GM23248 (cell line): ENCODE measurements at places on chromosomes 2 and 18.

DNA sequence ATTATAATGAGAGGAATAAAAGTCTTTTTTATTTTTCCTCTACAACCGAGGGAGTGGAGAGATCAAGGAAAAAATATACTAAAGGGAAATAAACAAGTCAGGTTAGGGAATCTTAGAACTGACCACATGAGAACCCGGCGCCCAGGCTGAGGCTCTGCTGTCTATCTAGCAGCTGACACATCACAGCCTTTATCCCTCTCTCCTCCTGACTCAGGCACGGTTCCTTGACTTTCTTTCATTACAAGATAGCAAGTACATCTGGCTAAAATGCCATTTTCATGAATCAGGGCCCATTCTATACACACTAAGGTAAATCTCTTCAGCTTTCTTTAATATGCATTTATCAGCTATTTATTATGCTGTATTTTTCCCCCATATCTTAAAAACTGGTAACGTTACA, 296.0 kb downstream of the TMX3 start:
- peak; percentile 15 for DNase-seq

- no peak for DNase-seq
Measured at GRCh38 chr2:130852521-130853115, 15.9 kb downstream of the ARHGEF4 start.

- DNase-seq = no peak
Measured at GRCh38 chr2:155070489-155070888, 372.0 kb downstream of the KCNJ3 start.

DNA sequence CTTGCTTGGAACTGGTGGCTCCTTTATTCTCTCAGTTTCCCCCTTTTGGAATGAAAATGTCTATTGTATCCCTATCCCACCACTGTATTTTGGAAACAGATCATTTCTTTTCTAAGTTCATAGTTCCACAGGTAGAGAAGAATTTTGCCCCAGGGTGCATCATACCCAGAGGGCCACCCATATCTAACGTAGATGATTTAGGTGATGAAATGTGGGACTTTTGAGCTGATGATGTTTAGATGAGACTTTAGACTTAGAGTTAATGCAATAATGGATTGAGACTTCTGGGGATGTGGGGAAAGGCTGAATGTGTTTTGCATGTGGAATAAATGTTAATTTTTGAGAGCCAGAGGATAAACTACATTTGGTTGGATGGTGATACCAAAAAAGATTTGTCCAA, 107.9 kb upstream of the CYP26B1 start:
- DNase-seq = no peak

DNA sequence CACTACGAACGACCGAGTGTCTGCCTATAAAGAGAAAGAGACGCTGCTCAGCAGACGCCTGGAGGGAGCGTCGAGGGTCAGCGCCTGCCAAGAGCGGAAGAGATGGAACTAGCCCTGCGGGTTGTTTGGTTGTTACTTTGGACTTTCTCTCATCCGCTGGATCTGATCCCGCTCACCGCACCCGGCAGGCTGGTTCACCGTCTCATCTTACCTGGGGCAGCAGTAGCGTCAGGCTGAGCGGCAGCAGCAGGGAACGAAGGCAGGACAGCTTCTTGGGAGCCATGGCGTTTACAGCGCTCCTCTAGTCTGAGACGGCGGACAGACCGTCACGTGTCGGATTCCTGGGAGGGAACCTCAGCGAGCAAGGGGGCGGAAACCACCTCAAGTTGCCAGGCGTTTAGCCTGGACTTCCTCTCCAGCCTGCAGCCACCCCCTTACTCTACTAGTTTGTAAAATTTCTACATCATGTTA, 1.9 kb downstream of the GLB1L start:
- DNase-seq = no peak

DNA sequence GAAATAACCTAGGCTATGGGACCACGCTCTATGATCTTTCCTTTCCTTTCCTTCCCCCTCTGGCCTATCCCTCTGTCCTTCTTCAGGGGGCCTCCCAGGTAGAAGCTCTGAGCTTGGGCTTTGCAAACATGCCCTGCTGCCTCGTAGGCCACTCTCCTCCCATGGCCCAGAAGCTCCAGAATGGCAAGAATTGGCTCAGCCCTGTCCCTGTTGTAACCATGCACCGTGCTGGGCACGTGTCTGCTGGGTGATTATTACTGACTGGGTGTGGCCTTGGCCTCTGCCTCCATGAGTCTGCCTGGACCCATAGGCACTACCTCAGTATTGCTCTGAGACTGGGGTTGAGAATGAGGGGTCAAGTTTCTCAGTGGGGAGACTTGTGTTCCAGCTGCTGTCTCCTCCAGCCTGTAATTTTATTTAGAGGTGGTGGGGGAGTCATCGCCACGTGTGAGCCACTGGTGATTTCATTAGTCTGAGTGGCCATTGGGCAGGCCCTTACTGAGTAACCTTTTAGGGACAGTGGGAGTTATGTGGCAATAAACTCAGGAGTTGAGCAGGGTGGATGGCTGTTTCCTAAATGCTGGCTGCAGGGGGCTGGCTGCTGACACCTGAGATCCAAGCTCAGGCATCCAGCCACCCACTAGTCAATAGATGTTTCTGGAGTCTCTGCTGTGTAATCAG, 157.9 kb downstream of the CLIP4 start:
- peak; percentile 11 for DNase-seq

GRCh38 chr2:179726461-179727180, 134.8 kb downstream of the ZNF385B start:
- no peak for DNase-seq

GRCh38 chr2:103288696-103289095, 526.9 kb downstream of the TMEM182 start:
- no peak for DNase-seq

- no peak for DNase-seq
Measured at GRCh38 chr2:221705185-221705877, 133.2 kb upstream of the EPHA4 start.

DNA sequence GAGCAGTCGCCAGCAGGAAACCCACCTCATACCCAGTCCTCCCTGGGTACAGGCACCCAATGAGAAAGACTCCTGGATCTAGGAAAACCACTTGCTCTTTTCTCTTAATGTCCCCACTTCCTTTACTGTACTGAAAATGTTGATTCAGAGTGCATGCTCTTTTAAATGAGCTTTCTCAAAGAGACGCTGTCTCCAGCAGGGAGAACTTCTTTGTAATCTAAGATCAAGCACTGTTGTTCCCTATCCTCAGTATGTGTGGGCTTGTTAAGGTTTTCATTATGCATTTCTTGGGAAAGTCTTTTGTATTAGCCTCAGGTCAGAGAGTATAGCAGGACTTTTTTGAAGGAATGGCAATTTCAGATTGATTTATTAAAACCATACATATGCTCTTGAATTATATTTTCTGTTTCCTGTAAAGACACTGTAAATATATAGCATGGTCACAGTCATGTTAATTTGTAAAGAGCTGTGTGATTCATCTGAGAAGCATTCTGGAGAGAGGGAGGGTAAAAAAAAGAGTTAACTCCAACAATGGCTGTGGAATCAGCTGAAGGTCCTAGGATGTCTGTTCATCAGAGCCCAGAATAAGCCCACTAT, 178.1 kb downstream of the MGAT5 start:
- peak; percentile 58 for DNase-seq

DNA sequence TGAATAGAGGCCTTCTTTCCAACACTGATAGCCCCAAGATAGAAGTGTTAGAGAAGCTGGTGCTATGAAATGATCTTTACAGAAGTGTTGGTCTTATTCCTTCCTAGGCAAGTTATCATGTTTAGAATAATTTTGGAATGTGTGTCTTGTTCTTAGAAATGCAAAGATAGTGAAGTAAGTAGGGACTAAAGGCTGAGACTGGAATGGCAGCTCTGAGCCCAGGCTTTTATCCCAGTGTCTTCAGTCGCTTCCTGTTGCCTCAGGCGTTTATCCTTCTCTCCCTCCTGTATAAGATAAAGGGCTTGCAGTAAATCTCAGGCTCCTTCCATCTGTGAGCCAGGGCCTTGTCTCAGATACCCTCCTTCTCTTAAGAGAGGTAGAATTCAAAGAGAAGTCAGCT, 218.1 kb downstream of the TPGS2 start:
- no peak for DNase-seq

DNA sequence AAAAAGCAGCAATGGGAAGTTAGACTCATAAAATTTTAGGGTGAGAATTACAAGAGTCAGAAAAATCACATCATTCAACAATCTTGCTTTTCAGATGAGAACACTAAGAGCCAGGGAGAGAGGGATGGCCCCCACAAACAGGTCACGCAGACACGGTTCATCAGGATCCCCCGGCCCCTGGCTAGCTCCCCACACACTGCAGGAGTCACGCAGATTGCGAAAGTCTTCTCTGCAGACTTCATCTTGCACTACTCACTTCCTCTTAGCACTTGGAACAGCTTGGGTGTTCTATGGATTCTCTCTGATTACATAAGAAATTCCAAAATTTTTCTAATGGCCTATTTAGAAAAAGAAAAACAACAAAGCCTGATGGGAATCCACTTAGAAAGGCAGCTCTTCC, 21.6 kb upstream of the SULT1C2 start:
- peak; percentile 85 for DNase-seq

- no peak for DNase-seq
Measured at GRCh38 chr18:64966667-64967066, 784.1 kb upstream of the CDH7 start.

GRCh38 chr2:233422050-233422639, 67.9 kb downstream of the DGKD start:
- DNase-seq = no peak

DNA sequence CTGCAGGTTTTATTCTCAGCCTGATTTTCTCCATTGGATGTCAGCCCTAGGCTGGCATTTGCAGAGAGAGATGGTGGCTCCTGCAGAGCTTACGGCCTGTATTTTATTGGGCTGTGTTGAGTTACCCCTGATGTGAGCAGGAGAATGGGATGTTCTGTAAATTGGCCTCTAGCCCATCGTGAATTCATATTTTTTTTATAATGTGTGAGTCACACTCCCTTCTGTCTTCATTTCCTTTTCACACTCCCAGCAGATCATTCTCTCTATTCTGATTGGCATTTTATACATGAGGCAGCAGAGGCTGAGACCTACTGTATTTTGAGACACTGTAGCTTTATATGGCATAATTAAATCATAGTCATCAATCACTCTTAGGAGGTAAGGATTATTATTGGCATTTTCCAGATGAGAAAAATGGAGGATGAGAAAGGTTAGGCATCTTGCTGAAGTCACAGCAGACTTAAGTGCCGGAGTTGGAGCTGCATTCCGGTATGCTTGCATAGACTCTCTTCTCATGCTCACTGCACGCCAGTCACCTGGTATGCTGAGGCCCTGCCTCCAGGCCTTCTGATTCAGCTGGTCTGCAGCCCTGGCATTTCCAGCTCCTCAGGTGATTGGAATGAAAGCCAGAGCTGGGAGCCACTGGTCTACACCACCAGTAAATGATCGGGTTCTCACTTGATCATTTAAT, 142.4 kb downstream of the NEDD4L start:
- DNase-seq = peak; percentile 72

DNA sequence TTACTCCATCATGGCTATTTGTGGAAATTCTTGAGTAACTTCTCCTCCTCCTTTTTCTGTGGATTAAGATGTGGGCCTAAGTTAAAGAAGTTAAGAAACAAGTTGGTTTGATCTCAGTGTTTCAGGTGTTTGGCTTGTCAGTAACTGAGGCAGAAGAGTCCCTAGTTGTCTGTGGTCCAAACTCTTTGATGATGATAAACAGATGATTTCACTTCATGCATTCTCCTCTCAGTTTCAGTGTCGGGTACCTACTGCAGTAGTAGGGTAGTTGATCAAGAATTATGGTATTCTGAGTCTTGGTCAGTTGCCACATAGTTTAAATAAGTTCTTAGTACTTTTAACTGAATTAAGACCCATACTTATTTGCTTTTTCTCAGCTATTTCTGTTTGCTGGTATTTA, 85.6 kb downstream of the NCOA1 start:
- no peak for DNase-seq

GRCh38 chr18:55290898-55291297, 297.1 kb downstream of the TCF4 start:
- DNase-seq = peak; percentile 56

DNA sequence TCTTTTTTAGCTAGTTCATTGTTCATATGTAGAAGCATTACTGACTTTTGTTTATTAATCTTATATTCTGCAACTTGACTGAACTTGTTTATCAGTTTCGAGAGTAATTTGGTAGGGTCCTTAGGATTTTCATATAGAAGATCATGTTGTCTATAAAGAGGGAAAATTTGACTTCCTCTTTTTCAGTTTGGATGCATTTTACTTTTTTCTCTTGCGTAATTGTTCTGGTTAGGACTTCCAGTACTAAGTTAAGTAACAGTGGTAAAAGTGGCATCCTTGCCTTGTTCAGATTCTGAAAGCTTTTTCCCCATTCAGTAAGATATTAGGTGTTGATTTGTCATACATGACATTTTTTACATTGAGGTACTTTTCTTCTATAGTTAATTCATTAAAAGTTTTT, 726.0 kb downstream of the KCNJ3 start:
- DNase-seq = no peak

- DNase-seq = no peak
Measured at GRCh38 chr2:75892490-75892889, 181.8 kb upstream of the GCFC2 start.

DNA sequence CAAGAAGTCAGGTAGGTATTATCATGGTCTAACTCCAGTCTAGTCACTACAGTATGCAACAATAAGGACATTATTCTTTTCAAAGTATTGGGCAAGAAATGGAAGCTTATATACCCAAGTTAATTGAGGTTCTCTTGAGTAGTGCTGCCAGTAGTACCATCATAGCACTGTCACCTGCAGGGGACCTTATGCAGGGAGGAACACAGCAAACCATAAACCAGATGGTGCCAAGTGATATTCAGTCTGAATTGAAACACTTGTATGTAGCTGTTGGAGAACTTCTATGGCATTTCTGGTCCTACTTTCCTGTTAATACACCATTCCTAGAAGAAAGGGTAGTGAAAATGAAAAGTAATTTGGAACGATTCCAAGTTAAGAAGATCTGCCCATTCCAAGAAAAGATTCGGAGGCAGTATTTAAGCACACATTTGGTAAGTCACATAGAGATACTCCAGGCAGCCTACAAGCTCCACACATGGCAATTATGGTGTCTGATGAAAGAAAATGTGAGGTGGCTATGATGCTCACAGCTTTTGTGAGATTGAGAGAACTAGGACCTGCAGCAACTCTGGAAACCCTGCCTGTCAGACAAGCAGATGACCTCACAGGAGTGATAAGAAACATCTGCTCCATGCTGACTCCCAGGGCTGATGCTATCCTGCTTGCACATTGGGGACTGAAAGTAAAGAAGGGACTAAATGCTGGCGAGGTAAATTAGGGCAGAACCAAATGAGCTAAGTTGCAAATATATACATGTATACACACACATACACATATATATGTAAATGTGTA, 174.7 kb downstream of the MC4R start:
- peak; percentile 25 for DNase-seq

GRCh38 chr2:120743657-120744056, 8.0 kb downstream of the GLI2 start:
- DNase-seq = no peak

GRCh38 chr2:132849118-132849517, 179.1 kb upstream of the LYPD1 start:
- peak; percentile 51 for DNase-seq

DNA sequence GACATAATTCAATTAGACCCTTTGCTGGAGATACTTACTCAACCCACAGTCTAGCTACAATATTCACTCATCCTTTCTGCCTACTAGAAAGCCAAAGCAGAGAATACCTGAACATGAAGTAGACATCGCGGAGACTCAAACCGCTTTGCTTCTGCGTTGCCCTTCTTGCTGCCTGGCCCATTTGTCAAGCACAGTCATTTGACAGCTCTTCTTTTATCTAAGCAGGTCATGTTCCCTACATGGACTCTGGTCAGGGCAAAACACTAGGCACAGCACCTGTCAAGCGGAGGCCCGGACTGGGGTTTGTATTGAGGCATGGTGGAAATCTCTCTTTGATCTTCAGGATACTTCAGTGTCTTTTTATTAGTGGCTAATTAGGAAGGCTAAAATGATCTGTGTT, 89.7 kb downstream of the FARSB start:
- no peak for DNase-seq

- no peak for DNase-seq
Measured at GRCh38 chr2:210128961-210129360, 42.2 kb downstream of the KANSL1L start.
